ENCODE measurements at places on chromosomes 11 and 22.

- DNase-seq: no peak
These were observed 42.7 kb upstream of the MOB2 start for GRCh38 chr11:1529286-1529685.

- DNase-seq: no peak
These were observed 84.2 kb upstream of the WNT7B start for GRCh38 chr22:46061124-46061500.

DNA sequence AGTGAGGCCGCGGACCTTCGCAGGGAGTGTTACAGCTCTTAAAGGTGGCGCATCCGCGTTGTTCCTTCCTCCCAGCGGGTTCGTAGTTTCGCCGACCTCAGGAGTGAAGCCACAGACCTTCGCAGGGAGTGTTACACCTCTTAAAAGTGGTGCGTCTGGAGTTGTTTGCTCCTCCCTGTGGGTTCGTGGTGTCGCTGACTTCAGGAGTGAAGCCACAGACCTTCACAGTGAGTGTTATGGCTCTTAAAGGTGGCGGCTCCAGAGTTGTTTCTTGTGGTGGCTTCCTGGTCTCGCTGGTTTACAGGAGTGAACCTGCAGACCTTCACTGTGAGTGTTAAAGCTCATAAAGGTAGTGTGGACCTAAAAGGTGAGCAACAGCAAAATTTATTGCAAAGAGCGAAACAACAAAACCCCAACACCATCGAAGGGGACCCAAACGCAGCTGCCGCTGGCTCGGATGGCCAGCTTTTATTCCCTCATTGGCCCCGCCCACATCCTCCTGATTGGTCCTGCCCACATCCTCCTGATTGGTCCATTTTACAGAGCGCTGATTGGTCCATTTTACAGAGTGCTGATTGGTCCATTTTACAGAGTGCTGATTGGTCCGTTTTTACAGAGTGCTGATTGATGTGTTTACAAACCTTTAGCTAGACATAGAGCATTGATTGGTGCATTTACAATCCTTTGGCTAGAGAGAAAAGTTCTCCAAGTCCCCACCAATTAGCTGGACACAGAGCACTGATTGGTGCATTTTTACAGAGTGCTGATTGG, 1.2 kb upstream of the TMEM45B start:
- no peak for DNase-seq

GRCh38 chr22:35380013-35380412, 883 bp upstream of the HMOX1 start:
- no peak for DNase-seq

DNA sequence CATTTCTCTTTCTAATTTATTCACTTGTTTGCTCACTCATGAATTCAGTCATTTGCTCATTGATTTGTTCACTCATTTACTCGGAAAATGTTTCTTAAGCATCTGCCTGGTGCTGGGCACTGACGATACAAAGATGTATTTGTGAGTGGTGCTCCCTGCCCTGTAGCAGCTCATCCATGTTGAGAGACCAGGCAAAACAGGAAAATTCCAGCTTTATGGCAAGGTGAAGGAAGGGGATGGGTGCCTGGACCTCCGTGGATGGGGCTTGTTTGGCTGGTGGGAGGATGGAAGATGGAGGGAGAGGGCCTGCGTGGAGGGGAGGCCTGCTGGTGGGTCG, 53.1 kb downstream of the TBC1D22A start:
- no peak for DNase-seq

DNA sequence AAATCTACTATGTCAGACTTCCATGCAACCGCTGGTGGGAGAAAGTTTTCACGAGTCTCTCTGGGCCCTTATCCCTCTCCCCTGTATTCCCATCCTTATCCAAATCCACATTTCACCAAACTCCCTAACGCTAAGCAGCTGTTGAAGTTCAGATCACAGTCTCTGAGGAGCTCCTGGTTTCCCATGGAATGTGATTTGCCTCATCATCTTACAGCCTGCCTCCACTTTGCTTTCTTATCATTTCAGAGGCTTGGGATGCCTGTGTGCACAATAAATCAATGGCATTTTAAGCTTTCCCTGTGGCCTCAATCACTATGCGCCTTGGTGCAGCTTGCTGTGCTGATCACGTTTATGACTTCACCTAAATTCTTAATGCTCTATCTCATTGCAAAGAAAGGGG, 352.4 kb upstream of the FAT3 start:
- DNase-seq: no peak

- no peak for DNase-seq
These were observed 384.6 kb downstream of the BUD13 start for GRCh38 chr11:116388146-116388545.

DNA sequence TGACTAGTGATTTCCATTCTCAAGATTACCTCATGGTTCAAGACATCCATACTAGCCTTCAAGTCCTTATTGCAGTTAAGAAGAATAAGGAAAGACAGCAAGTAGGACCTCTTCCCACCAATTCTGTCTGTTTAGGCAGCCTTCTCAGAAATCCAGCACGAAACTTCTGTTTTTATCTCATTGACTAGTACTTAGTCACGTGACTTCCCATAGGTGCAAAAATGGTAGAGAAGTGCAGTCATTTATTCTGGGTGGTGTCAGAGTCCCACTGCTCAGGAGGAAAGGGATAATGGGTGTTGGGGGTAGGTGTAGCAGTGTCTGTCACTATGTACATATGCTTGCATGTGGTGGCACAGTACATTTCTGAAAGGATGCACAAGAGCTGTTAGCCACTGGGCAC, 57.7 kb upstream of the SORL1-AS1 start:
- no peak for DNase-seq

DNA sequence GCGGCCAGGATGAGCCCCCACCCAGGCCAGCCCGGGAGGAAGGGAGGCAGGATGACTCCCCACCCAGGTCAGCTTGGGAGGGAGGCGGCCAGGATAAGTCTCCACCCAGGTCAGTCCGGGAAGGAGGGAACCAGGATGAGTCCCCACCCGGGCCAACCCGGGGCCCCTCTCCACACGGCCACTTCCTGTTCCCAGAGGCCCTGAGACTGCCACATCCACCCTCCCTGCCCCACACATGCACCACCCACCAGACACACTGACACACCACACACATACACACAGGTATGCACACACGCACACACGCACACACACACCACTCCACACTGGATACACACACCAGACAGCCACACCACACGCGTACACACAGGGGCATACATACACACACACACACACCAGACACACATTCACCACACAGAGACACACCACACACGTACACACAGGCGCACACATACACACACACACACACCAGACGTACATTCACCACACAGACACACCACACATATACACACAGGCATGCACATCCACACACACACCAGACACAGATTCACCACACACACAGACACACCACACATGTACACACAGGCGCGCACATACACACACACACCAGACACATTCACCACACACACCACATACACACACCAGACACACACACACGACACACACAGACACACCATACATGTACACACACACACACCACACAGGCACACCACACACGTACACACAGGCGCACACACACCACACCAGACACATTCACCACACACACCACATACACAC, 84.9 kb upstream of the PRR5 start:
- DNase-seq: no peak

All from cortex of kidney (tissue), 1 donor.